Left lung (tissue), 14 donors: ENCODE measurements at places on chromosomes 5 and 9.

- no peak for DNase-seq
Observed at GRCh38 chr9:134211811-134212485, 47.6 kb upstream of the RNU6ATAC start.

DNA sequence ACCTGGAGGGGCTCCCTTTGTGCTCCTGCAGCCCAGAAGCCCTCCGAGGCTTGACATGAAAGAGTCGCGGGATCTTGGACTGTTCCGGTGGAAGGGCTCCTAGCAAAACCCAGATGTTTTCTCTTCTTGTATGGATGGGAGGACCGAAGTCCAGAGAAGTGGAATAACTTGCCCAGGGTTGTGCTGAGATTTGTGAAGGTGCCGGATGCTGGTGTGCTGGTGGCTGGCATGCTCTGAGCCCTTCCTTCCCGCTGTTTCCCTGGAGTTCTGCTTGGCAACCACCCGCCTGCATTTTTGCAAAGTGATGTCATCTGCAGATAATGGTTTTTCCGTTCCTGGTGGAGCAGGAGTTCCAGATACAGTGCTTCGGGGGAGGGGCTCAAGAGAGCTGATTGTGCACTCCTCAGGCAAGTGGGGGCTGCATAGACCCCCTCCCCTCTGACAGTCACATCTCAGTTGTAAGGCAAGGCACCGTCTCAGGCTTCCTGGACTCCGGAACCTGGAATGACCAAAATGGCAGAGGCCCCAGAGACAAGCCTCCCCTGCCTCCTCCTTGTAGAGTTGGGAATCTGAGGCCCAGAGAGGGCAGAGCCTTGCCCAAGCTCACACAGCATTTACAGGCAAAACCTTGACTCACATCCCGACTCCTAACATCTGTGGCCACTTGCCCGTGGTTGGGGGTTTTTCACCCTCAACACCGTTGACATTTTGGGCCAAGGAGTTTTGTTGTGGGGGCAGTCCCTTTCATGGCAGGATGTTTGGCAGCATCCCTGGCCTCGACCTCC lies 157.0 kb downstream of the RGS3 start:
- peak; percentile 63 for DNase-seq

DNA sequence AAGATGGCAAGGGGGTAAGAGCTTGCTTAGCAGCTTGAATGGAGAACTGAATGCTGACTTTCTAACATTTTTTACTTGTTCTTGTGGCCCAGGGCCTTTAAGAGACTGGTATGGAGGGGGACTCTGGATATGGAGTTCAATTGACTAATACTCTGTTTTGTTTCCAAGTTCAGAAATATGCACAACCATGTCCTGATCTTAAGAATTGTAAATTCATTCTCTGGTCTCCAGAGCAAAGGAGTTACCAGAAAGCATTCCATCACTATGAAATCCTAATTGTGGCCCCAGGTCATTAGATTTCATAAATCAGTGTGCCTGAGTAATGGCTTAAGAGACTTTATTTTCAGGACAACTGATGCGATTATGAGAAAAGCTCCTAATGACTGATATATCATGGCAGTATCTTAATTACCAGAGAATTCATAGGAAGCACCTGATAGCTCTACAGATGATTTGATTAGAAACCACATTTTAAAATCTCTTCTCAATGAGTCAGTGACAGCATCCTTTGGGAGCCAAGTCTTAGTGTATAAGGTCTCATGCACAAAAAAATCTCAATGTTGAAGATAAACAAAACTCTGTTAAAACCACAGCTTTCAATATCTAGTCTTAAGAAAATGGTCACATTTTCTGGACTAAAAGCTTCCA lies 613.6 kb upstream of the KLF4 start:
- DNase-seq: no peak

DNA sequence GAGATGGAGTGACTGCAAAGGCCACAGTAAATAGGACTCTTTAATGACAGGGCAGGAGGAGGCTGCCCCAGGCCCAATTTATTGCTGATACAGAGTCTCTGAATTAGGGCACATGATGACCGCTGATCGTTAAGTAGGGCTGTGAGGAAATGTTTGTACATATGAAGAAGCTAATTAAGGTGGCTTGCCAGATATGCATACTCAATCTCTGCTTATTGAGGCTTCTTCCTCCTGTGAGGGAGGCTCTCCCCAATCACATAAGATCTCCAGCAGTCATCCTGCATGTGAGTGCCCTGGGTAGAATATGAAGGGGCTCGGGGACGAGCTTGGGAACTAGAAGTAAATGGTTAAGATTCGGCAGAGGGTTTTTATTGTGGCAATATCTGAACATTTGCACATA lies 8.2 kb upstream of the CD180 start:
- DNase-seq: no peak

DNA sequence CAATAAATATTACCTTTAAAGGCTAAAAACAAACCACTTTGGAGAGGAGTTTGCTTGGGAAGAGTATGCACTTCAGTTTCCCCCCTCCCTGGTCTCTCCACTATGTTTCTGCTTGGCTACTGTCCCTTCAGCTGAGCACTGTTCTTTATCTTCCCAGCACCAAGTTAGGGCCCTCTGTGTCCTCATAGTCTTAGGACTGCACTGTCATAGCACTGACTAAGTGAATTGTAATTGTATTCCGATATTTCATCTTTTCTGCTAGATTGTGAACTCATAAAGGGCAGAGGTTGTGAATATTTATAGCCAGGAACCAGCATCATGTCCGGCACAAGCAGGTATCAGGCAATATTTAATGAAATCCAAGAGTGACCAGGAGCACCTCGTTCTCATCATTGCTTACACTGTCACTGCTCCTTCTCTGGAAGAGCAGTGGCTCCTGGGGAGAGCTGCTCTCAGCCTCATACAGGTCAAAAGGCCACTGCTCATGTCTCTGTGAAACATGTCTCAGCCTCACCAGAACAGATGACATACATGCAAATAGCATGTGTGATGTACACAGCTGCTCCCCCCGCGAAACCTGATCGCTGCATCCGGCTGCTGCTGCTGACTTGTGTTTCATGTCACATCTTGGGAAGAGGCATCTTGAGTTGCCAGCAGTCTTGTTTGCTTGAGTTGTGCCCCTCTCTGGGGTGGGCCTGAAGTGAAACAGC lies 279.7 kb upstream of the MSX2 start:
- no peak for DNase-seq
